Activated CD4-positive, alpha-beta memory T cell treated with anti-CD3 and anti-CD28 coated beads, Interleukin-2, amount 10 ng/mL, durations not matched to agents 7 days and 5 days (primary cell): ENCODE measurements at places on chromosomes 13 and 19. TPM values are rescaled to one million over a fixed set of nuclear protein-coding genes. Genes with fewer than 3 reads are reported as not detected.

CALR gene
- total RNA-seq = 660 TPM

CD70 gene
- 64.4 TPM for total RNA-seq

DNA sequence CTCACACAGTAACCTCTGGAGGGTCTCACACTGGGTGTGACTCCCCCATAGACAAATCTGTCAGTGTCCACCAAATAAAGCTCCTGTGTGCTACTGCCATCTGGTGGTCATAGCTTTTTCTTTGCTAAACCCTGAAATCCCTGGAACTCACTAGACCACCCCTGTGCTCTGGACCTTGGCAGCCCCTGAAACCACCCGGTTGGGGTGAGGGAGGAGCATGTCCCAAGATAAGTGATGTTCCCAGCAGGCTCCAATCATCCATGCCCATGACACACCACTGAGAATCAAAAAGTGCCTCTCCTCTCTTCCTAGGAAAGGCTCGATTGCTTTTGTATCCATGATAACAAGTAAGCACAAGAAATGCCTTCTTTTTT is 6.5 kb upstream of the HSD17B14 start:
- peak; percentile 49 for DNase-seq
- peaks cover under 1% of the 10 kb centered on the region for H3K4me1 ChIP-seq
- H3K27ac ChIP-seq = no peak overlapping the region
- no peaks in the 10 kb centered on the region for H3K36me3 ChIP-seq

ZNF441 gene
- 8.9 TPM for total RNA-seq

DNA sequence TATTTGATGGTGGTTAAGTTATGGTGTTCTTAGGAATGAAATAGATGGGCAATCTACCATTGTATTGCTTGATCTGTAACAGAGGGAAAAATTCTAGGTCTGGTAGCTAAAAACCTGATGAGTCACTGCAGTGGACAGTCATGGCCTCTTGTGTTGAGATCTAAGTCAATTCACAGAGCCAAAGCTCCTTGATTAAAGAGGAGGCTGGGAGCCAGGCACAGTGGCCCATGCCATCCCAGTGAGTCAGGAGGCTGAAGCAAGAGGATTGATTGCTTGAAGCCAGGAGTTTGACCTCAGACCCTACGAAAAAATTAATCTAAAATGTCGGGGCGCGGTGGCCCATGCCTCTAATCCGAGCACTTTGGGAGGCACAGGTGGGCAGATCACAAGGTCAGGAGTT is 67.1 kb upstream of the KPNA3 start:
- no peak for DNase-seq
- no peaks in the 10 kb centered on the region for H3K36me3 ChIP-seq
- peaks cover 7% of the 10 kb centered on the region for H3K27me3 ChIP-seq
- no peaks in the 10 kb centered on the region for H3K4me1 ChIP-seq

LIM2 gene
- not detected for total RNA-seq

DNA sequence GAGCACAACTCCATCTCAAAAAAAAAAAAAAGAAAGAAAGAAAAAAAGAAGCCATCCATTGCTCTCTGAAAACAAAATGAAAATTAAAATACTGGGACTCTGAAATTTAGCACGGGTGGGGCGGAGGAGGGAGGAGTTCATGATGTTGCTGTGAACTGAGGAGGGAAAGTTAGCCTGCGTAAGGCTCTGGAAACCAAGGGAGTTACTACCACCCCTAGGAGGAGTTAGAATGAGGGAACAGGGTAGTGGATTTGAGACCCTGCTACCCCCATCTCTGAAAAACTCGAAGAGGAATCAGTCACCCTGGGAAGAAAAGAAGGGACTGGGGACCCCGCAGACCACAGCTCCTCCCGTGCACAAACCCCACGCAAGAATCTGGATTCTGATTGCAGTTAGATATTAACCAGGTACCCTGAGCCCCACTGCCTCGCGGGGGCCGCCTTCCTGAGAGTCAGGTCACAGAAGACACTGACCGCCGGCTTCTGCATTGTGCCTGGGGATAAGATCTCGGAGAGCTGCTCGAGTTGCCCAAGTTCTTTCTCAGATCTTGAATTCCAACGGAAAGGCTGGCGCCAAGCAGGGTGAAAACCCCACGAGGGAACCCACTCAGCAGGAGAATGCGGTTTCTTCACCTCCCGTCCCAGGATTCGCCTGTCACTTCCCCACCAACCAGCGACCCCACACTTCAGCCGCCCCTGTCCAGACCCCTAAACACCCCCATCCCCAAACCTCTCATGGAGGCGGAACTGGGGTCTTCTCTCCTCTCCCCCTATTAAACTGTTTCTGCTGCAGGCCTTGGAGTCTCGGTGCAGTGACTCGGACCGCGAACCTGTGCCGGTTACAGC is 870 bp downstream of the ZNF442 start:
- peaks cover 16% of the 10 kb centered on the region for H3K4me1 ChIP-seq
- H3K27me3 ChIP-seq = peaks cover 3% of the 10 kb centered on the region
- DNase-seq = no peak
- H3K4me3 ChIP-seq = peak overlapping the region; percentile 79
- H3K27ac ChIP-seq = no peak overlapping the region
- H3K36me3 ChIP-seq = peaks cover 11% of the 10 kb centered on the region

DNA sequence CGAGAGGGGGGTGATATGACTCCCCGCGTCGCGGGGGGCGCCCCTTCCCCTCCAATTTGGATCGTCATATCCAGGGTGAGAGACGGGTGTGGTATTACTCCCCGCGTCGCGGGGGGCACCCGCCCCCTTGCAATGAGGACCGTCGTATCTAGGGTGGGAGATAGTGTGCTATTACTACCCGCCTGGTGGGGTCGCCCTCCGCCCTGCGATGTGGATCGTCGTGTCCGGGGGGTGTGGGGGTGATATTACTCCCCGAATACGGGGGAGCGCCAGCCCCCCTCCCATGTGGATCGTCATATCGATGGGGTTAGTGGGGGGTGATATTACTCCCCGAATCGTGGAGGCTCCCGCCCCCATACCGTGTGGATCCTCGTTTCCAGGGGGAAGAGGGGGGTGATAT is 29.2 kb upstream of the RGCC start:
- peaks cover 2% of the 10 kb centered on the region for H3K4me1 ChIP-seq
- H3K4me3 ChIP-seq = no peak overlapping the region
- H3K36me3 ChIP-seq = no peaks in the 10 kb centered on the region
- no peak for DNase-seq
- no peak overlapping the region for H3K27ac ChIP-seq
- H3K27me3 ChIP-seq = no peaks in the 10 kb centered on the region

SERP2 gene
- not detected for total RNA-seq

PCDH20 gene
- not detected for total RNA-seq

CBARP gene
- 0.35 TPM for total RNA-seq

GRCh38 chr13:48492096-48492440 is 40.8 kb downstream of the RCBTB2 start:
- no peak for DNase-seq
- H3K27me3 ChIP-seq = no peaks in the 10 kb centered on the region
- H3K4me3 ChIP-seq = no peak overlapping the region
- H3K36me3 ChIP-seq = peaks cover 47% of the 10 kb centered on the region

MEIOSIN gene
- not detected for total RNA-seq

GRCh38 chr13:98785405-98785804 is 32.9 kb upstream of the SLC15A1 start:
- H3K4me1 ChIP-seq = no peaks in the 10 kb centered on the region
- no peak overlapping the region for H3K4me3 ChIP-seq
- H3K27me3 ChIP-seq = peaks cover 19% of the 10 kb centered on the region
- no peak for DNase-seq
- H3K36me3 ChIP-seq = no peaks in the 10 kb centered on the region
- H3K27ac ChIP-seq = no peak overlapping the region

CD177 gene
- total RNA-seq = not detected

GRCh38 chr13:44868397-44868796 is 120.9 kb downstream of the NUFIP1 start:
- H3K4me1 ChIP-seq = peaks cover 6% of the 10 kb centered on the region
- H3K4me3 ChIP-seq = no peak overlapping the region
- no peaks in the 10 kb centered on the region for H3K36me3 ChIP-seq
- H3K27ac ChIP-seq = no peak overlapping the region
- H3K27me3 ChIP-seq = peaks cover 14% of the 10 kb centered on the region

DNA sequence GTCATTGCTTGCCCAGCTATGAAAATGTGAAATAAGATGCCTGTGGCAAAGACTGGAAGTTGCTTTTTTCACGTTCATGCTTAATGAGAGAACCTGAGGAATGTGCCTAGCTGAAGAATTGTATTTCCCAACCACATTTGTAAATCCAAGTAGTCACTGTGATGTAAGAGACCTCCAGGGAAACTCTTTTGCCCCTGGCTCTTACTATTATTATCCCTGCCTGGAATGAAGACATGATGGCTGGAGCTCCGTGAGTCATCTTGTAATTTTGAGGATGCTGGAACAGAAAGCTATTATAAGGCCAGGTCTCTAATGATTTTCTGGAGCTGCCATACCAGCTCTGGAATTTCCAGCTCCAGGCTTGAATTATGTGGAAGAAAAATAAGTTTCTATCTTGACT is 894.3 kb downstream of the DIAPH3 start:
- DNase-seq = no peak
- H3K27ac ChIP-seq = no peak overlapping the region

GRCh38 chr19:13006431-13007281 is 11.4 kb downstream of the NFIX start:
- no peaks in the 10 kb centered on the region for H3K4me1 ChIP-seq
- no peaks in the 10 kb centered on the region for H3K36me3 ChIP-seq
- no peak overlapping the region for H3K4me3 ChIP-seq

RFPL4AL1 gene
- total RNA-seq = not detected

PSG1 gene
- total RNA-seq = not detected

DNA sequence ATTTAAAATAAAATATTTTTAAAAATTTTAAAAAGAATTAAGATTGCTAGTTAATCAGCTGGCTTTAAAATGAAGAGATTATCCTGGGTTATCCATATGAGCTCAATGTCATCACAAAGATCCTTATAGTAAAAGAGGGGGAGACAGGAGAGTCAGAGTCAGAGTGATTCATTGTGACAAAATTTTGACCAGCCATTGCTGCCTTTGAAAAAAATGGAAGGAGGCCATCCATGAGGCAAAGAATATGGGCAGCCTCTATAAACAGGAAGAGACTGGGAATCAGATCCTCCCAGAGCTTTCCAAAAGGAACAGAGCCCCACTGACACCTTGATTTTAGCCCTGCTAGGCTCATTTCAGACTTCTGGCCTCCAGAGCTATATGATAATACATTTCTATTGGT is 9.3 kb upstream of the RUBCNL start:
- H3K36me3 ChIP-seq = no peaks in the 10 kb centered on the region
- H3K4me3 ChIP-seq = no peak overlapping the region
- peaks cover 11% of the 10 kb centered on the region for H3K4me1 ChIP-seq
- no peaks in the 10 kb centered on the region for H3K27me3 ChIP-seq

DNA sequence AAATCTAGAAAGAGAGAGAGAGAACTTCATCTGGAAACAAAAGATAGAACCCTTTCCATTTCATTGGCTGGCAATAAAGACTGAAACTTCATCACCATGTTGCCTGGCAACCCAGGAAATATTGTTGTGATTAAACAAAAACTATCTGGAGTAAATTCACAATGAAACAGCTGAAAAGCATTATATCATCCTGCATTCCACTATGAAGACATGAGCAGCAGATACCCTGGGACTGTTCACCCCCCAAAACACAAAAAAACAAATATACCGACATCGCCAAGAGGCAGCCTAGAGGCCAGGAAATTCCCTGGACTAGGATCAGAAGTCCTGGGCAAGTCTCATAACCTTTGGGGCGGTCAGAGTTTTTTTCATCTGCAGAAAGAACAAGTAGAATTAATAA is 158.3 kb downstream of the FOXO1 start:
- peaks cover 3% of the 10 kb centered on the region for H3K4me1 ChIP-seq
- DNase-seq = no peak
- H3K4me3 ChIP-seq = no peak overlapping the region

CYP2A7 gene
- not detected for total RNA-seq

IFI30 gene
- 55.6 TPM for total RNA-seq

DNA sequence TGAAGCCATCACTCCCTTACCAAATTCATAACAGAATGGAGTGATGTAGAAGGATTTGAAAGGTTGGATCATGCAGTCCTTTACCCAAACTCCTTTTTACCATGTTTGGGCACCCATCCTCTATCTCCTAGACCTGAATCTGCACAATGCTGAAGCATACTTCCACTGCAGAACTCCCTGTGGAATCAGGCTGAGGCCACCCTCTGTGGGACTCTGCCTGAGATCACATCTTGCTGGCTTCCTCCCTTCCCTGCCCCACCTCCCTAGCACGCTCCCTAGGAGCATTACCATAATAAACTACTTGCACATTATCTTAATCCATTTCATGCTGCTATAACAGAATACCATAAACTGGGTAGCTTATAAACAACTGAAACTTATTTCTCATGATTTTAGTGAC is 68.4 kb upstream of the VSTM2B start:
- H3K4me1 ChIP-seq = no peaks in the 10 kb centered on the region
- H3K36me3 ChIP-seq = no peaks in the 10 kb centered on the region
- no peak overlapping the region for H3K4me3 ChIP-seq
- no peak for DNase-seq

DNA sequence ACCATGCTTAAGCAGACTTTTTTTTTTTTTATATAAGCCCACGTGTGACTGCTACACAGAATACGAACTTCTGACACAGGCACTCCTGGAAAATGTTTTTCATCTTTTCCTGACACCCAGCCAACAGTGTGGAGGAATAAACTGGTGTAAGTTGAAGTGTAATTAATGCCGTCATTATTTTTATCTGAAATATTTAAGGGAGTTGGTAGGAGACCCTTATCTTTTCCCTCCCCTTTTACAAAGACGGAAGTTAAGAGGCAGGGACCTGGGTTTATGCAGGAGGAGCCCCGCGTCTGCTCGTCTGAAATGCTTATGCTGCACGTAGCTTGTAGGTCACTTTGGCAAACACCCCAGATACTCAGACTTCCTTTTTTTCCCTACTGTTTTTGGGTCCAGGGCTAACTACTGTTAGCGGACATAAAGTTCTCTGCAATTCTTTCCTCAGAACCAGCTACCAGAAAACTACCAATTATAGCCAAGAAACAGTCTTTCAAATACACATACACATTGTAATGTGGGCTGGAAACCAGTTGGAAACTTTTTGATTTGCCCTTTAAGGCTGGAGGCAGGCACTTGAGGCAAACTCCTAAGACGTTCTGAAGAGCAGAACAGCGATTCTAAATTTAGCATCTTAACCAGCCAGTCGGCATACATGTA is 50.8 kb downstream of the EFNB2 start:
- H3K4me1 ChIP-seq = no peaks in the 10 kb centered on the region
- H3K27ac ChIP-seq = no peak overlapping the region
- H3K36me3 ChIP-seq = no peaks in the 10 kb centered on the region
- no peak overlapping the region for H3K4me3 ChIP-seq

DNA sequence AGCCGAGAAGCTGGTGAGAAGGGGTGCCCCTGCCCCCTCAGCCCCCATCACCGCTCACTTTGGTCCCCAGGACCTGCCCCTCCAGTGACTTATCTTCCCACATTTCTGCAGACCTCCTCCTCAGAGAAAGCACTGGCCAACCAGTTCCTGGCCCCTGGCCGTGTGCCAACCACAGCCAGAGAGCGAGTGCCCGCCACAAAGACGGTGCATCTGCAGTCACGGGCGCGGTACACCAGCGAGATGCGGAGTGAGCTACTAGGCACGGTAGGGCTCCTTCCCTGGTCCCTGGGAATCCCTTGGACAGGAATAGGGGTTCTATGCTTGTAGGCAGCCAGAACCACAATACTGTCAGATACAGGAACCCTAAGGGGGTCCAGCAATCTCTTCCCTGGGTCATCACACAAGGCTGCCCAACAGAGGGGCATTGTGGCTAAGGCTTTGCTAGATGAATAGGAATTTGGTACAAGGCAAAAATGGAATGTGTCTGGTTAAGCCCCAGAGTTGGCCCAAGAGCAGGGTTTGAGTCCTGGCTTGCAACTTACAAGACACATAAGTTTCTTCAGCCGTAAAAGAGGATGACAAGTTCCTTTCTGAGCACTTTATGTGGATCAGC is 1.0 kb downstream of the USE1 start:
- DNase-seq = no peak
- H3K27me3 ChIP-seq = no peaks in the 10 kb centered on the region
- peak overlapping the region; percentile 77 for H3K4me3 ChIP-seq
- H3K4me1 ChIP-seq = peaks cover 25% of the 10 kb centered on the region
- H3K27ac ChIP-seq = peak overlapping the region; percentile 96
- peaks cover 39% of the 10 kb centered on the region for H3K36me3 ChIP-seq
